ENCODE measurements at places on chromosomes 5 and 9.

GRCh38 chr5:160657622-160658458 lies 194.2 kb downstream of the ATP10B start:
- no peak for DNase-seq

DNA sequence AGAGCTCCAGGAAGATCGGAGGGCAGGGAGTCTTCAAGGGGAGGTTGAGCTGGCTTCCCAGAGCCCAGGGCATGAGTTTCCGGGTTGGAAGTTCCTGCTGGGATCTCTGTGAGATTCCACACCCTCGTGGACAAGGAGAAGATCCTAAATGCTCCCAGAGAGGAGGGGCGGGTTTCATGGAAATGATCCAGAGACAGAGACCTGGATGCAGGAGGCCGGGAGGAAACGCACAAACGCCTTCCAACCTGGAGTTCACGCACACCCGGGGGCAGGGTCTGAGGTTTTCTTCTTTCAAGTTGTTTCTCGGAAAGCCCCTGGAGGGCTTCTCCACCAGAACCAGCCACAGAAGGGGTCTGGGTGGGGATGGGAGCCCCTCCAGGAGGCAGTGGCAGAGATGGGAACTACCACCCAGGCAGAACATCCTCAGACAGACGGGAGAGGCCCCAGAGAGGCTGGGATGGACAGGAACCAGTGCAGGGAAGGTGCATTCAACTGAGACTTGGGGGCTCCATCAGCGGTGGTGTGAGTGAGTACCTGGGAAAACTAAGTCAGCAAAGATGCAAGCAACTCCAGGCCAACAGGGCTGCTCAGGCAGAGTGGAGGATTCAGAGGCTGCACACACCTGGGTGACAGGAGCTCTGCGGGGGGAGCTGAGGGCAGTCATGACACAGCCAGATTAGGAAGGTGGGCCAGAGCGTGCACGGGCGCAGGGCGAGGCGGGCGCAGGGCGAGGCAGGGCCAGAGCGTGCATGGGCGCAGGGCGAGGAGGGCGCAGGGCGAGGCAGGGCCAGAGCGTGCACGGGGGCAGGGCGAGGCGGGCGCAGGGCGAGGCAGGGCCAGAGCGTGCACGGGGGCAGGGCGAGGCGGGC lies 52.1 kb upstream of the EXOC3 start:
- DNase-seq: no peak

GRCh38 chr5:175344331-175345195 lies 99.4 kb downstream of the DRD1 start:
- DNase-seq: no peak

GRCh38 chr5:41778410-41778809 lies 91.8 kb downstream of the OXCT1 start:
- no peak for DNase-seq

DNA sequence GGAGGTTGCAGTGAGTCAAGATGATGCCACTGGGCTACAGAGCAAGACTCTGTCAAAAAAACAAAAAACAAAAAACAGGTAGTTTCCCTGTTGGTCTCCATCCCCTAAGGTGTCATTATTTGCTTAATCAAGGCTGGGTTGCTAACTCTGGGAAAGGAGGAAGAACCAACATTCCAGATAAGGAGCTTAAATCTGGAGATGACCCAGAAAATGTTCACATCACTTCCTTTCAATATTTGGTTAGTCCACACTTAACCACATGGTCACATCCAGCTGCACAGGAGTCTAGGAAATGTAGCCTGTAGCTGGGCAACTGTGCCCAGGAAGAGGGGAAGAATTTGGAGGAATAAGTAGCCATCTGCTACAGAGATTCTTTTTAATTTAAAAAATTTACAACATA lies 25.9 kb upstream of the MEGF9 start:
- no peak for DNase-seq

DNA sequence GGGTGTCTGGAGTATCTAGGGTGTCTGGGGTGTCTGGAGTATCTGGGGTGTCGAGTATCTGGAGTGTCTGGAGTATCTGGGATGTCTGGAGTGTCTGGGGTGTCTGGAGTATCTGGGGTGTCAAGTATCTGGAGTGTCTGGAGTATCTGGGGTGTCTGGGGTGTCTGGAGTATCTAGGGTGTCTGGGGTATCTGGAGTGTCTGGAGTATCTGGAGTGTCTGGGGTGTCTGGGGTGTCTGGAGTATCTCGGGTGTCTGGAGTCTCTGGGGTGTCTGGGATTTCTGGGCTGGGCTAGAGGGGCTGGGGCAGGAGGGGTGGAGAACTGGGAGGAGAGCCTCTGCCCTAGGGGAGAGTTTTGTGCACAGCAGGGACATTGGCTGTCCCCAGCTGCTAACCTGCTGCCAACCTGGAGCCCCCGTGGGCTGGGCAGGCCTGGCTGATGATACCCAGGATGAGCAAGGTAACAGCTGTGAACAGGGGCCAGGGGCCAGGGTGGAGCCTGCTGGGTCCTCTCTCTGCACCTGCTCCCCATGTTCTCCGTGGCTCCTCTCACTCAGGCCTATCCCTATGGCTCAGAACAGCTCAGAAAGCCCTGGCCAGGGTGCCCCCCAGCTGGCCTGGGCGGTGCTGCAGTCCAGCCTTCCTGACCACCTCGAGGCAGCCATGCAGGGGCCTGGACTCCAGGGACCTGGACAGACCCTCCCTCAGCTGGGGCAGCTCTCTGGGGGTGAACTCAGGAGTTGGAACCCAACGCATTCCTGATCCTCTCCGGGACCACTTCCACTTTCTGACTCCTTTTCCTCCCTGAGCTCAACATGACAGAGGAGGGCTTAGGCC lies 29.9 kb downstream of the LHX3 start:
- no peak for DNase-seq

Data from activated B cell treated with CpG ODN at 0.5 μM for 24 hours (primary cell).